ENCODE measurements at places on chromosomes 4 and X. TPM values are rescaled to one million over a fixed set of nuclear protein-coding genes. Genes with fewer than 3 reads are reported as not detected.

Gene RENBP
- total RNA-seq = 9.3 TPM

Gene TMEM128
- 61.3 TPM for total RNA-seq

DNA sequence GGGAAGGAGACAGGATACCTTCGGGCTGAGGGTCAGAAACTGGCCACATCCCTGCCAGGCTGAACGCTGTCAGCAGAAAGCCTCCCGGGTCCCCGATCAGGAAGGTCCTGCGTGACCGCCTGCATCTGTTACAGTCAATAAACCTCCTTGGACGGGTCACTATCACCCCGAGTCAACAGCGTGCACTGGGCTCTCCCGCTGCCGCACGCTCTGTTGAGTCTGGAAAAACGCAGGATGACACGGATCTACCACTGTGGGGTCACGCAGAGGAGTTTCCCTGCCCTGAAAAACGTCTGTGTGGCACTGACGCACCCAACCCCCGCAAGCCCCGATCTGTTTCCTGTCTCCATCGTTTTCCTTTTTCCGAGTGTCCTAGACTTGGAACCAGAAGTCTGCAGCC, 12.1 kb downstream of the PPP2R3B start:
- H3K4me1 ChIP-seq = peaks cover 26% of the 10 kb centered on the region
- DNase-seq = no peak
- H3K27me3 ChIP-seq = peaks cover 49% of the 10 kb centered on the region
- no peak overlapping the region for H3K27ac ChIP-seq
- peak overlapping the region; percentile 73 for H3K4me3 ChIP-seq
- no peaks in the 10 kb centered on the region for H3K36me3 ChIP-seq

- H3K27me3 ChIP-seq = no peaks in the 10 kb centered on the region
- DNase-seq = no peak
- no peak overlapping the region for H3K4me3 ChIP-seq
- H3K36me3 ChIP-seq = no peaks in the 10 kb centered on the region
Observed at GRCh38 chr4:138542191-138542776, 300.1 kb upstream of the SLC7A11 start.

DNA sequence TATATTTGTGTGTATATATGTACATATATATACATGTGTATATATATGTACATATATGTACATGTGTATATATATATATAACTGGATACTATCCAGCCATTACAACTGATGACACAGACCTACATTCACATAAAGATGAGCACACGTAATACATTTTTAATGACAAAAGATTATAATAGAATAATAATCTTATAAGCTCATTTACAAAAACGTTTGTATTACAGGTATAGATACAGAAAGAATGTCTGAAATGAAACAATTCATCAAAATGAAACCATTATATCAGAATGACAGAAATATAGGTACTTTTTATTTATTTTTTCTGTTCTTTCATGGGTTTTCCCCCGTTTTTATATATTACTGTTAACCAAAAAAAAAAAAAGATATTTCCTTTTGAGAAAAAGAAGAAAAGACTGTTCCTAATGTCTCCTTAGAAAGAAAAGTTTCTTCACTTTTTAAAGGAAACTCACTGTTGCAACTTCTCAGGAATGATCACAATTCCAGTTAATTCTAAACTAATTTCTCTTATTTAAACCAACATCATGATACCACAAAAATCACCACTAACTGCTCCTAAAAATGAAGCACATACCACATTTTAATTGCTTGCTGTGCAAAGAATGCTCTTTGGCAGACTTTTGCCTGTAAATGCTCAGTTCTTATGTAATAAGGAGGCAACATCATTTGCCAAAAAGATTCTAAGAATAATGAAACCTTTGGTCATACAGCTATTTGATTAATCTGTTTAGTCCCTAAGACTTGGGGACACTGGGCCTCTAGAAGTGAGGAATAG, 18.9 kb downstream of the LEF1 start:
- peaks cover 12% of the 10 kb centered on the region for H3K4me1 ChIP-seq
- no peaks in the 10 kb centered on the region for H3K27me3 ChIP-seq
- H3K4me3 ChIP-seq = no peak overlapping the region
- no peak overlapping the region for H3K27ac ChIP-seq

DNA sequence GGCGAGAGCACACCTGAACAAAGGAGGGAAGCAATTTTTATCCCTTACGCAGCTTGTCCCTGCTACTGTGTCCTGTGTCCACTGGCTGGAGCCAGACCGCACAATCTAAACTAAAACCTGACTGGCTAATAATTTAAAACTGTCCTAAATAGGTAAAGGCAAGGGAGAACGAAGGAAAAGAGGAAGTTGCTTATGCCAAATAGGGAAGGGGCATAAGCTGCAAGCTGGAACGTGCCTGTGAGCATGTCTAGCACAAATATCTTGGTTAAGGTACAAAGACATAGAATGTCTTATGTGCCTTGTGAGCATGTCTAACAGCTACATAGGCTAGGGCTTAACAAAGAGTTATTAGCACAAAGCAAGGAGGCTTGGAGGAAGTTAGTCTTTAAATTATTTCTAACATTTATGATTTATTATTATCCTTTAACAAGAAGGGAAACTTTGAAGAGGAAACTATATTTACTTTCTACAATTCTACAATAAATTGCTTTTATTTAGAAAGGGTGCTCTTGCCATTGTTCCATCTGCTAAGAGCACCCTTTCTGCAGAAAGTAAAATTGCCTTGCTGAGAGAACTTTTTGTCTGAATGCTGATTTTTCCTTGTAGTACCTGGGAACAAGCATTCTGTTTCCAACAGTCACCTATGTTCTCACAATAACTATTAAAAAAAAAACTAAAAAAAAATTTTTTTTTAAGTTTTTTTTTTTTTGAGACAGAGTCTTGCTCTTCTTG, 80.6 kb upstream of the CBR4 start:
- no peak overlapping the region for H3K4me3 ChIP-seq
- DNase-seq = no peak
- no peak overlapping the region for H3K27ac ChIP-seq
- H3K27me3 ChIP-seq = no peaks in the 10 kb centered on the region

DNA sequence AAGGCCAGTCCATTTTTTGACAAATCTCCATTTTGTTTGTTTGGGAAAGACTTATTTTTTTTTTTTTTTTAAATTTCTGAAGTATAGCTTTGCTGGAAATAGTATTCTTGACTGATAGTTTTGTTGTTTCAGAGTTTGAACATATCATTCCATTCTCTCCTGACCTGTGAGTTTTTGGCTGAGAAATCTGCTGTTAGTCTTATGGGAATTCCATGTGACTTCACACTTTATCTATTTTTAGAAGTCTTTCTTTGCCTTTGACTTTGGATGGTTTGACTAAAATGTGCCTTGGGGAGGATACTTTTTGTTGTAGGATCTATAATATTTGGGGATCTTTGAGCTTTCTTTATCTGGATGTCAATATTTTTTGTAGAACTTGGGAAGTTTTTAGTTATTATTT, 10.7 kb upstream of the ADAM29 start:
- no peak overlapping the region for H3K4me3 ChIP-seq
- DNase-seq = no peak
- H3K4me1 ChIP-seq = no peaks in the 10 kb centered on the region
- H3K27ac ChIP-seq = no peak overlapping the region

GRCh38 chr4:87321888-87322287, 794 bp downstream of the HSD17B13 start:
- no peaks in the 10 kb centered on the region for H3K27me3 ChIP-seq
- DNase-seq = no peak
- H3K4me1 ChIP-seq = no peaks in the 10 kb centered on the region
- H3K27ac ChIP-seq = no peak overlapping the region
- no peak overlapping the region for H3K4me3 ChIP-seq

DNA sequence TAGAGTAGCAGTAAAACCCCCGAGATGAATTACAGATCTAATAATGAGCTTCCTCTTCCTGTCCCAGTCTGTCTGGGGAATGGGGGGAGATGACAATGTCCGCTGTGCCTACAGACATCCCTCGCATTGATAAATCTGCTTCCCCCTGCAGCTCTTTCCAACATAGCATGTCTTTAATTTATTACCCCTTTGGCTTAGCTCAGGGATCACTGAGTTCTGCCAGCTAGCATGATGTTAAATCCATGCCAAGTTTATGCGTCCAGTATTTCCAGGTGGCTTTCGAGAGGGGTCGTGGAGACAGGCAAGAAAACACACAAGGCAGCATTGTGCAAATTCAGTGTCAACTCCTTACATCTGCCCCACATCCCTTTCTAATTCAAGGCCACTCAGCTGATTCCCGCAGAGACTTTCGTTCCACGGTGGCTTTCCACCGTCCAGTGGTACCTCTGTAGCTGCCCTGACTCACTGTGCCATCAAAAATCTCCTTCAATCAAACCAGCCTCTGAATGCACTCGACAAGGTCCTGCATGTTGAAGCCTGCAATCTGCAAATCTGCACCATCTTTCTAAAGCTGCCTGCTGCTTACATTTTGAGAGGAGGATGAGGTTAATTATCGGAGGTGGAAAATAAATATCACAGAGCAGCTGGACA, 75.1 kb downstream of the MXRA5 start:
- H3K27ac ChIP-seq = no peak overlapping the region
- no peak overlapping the region for H3K4me3 ChIP-seq
- H3K4me1 ChIP-seq = no peaks in the 10 kb centered on the region
- H3K27me3 ChIP-seq = no peaks in the 10 kb centered on the region
- H3K36me3 ChIP-seq = no peaks in the 10 kb centered on the region

- H3K4me3 ChIP-seq = no peak overlapping the region
- DNase-seq = no peak
- no peaks in the 10 kb centered on the region for H3K36me3 ChIP-seq
- peaks cover 9% of the 10 kb centered on the region for H3K27me3 ChIP-seq
- no peak overlapping the region for H3K27ac ChIP-seq
Observed at GRCh38 chrX:107348051-107348450, 101.4 kb upstream of the FRMPD3 start.

All from neural progenitor cell (in vitro differentiated cells).